ENCODE measurements at places on chromosomes 5 and 9.
A peak's percentile ranks its signal among the peaks of the same experiment; 100 is the strongest.

DNA sequence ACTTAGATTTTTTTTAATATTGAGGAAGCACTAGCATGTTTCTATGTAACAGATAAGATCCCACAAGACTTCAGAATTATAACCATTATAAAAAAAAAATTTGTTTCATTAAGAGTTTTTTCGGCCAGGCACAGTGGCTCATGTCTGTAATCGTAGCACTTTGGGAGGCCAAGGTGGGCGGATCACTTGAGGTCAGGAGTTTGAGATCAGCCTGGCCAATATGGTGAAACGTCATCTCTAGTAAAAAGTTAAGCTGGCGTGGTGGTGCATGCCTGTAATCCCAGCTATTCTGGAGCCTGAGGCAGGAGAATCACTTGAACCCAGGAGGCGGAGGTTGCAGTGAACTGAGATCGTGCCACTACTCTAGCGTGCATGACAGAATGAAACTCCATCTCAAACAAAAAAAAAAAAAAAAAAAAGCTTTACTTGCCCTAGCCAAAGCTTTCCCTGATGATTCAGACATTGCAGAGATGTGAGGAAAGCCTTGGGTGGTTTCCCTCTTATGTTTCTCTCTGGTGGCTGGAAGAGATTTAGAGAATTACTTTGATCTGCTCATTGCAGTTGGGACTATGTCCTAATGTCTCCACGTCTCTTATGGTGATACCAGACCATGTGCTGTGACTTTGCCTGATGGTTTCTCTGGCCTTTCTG is 65.4 kb downstream of the EGFLAM start:
- DNase-seq: no peak

- DNase-seq: no peak
Observed at GRCh38 chr5:171397190-171397589, 9.5 kb downstream of the NPM1 start.

GRCh38 chr5:14281746-14282181 is 138.6 kb downstream of the TRIO start:
- no peak for DNase-seq

DNA sequence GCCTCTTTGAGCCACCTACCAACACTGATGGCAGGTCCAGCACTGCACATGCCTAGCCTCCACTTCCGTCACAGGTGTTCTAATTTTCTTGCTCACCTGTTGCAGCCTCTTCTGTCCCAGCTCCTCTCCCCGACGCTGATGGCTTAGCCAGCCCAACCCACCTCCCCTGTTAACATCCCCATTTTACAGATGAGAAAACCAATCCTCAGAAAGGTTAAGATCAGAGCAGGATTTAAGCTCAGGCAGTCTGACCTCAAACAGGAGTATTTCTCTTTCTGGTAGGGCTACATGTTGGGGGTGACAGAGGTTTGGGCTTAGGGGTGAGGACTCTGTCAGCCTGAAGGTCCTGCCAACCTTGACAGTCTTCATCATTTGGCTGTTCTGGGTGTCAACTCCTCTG is 74.5 kb upstream of the PITX1 start:
- no peak for DNase-seq

- no peak for DNase-seq
Observed at GRCh38 chr5:94693043-94693822, 74.8 kb downstream of the SLF1 start.

- DNase-seq: no peak
Observed at GRCh38 chr5:167294882-167295680, 996.4 kb upstream of the WWC1 start.

DNA sequence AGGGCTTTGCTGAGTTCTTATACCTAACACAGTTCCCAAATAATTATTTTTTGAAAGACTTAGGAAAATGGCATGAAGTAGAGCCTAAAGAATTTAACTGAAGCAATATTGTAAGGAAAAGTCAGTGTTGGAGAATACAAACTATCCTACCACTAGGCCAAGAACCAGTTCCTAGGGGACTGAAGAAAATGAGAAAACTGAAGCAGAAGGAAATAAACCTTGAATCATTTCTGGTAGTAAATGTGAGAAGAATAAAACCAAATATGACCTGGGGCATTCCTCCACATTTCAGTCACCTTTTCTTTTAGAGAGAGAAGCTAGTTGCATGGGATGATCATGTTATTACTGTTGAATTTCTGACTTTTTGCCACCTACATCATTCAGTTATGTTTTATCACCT is 1393.9 kb upstream of the C9orf72 start:
- no peak for DNase-seq

- no peak for DNase-seq
Observed at GRCh38 chr9:89379508-89380115, 61.3 kb downstream of the SECISBP2 start.

DNA sequence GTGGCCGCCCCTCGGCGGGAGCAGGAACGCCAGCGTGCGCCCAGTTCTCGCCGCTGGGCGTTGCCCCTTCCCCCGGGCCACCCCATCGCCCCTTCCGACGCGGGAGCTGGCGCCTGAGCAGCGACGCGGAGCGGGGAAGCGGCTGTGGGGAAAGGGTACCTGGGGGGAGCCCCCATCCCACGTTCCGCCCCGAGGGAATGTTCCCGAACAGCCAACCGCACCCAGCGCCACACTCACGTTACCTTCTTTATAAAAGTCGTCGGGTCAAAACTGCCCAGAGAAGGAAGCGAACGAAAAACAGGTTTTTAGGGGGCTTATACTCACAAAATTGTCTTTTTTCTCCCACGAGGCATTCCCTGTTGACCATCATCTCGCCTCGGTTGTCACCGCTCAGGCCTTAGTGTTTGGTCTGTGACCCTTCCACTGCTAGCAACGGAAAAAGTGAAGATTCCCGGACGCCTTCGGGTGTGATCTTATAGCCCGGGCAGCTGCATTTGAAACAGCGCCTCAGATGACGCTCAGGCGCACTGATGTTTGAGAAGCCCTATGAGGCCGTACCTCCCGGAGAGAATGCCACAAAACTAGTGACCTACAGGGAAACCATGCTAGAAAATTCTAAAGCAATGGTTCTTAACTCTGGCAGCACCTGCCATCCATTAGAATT is 475 bp upstream of the GOLM1 start:
- peak; percentile 58 for DNase-seq

GRCh38 chr5:138901716-138902115 is 26.6 kb upstream of the LRRTM2 start:
- no peak for DNase-seq

GRCh38 chr5:31075981-31076380 is 117.5 kb upstream of the CDH6 start:
- no peak for DNase-seq

DNA sequence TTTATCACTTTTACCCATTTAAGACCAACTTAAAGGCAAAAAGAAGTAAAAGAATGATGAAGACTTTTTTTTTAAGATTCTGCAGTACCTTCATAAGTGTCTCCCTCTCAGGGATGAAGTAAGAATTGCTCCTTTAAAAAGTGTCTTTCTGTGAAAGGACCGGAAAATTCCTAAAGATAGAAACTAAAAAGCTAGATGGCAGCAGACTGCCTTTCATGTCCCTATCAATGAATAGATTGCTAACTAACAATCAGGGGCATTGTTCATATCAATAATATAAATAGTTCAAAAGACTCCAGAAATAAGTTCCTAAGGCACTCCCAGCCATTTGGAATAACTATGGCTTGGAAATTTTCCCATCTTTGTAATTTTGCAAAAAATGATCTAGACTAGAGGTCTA is 558.0 kb downstream of the PDE4D start:
- DNase-seq: no peak

DNA sequence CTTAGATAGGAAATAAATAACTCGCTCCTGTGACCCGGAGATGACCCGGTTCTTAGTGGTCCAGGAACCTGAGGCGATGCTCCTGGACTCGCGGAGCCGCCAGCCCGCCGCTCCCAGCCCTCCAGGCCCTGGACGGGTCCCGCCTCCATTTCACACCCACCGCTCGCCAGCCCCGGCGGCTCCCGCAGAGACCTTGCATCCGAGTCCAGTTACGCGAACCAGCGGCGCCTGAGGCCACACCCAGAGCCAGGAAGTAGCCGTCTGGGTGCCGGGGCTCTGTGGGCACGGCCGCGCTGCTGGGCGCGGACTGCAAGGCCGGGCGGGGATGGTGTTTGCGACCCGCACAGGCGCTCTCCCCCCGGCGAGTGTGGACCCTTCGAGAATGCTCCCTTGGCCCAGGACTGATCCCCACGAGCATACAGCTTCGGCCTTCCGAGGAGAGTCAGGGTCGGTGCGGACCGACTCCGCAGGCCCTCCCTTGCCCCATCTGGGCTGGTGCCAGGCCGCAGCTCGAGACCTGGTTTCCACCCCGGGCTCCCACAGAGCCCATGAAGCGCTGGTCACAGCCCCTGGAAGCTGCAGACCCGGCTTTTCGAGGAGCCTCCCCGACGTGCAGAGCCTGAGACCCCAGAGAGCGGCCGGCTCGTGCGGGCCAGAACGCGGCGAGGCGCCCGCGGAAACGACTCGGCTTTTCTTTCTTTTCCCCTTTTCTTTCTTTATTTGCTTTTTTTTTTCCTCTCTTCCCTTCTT is 5.2 kb upstream of the BARX1 start:
- DNase-seq: no peak

DNA sequence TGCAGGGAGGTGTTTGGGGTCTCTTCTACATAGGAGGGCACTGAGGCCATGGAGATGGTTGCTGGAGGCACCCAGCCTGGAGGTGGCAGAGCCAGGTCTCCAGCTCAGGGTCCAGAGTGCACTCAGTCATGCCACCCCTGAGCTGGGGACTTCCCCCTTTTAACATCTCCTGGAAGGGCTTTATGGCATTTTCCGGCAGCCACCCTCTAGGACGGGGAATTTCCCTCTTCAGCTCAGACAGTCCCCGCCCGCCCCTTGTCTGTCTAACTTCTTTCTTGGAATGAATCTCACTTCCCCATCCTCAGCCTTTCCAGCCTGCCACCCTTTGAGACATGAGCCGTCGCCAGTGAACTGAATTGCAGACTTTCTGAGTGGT is 49.9 kb downstream of the COL15A1 start:
- DNase-seq: no peak
